ENCODE measurements at places on chromosomes 1 and 21.

DNA sequence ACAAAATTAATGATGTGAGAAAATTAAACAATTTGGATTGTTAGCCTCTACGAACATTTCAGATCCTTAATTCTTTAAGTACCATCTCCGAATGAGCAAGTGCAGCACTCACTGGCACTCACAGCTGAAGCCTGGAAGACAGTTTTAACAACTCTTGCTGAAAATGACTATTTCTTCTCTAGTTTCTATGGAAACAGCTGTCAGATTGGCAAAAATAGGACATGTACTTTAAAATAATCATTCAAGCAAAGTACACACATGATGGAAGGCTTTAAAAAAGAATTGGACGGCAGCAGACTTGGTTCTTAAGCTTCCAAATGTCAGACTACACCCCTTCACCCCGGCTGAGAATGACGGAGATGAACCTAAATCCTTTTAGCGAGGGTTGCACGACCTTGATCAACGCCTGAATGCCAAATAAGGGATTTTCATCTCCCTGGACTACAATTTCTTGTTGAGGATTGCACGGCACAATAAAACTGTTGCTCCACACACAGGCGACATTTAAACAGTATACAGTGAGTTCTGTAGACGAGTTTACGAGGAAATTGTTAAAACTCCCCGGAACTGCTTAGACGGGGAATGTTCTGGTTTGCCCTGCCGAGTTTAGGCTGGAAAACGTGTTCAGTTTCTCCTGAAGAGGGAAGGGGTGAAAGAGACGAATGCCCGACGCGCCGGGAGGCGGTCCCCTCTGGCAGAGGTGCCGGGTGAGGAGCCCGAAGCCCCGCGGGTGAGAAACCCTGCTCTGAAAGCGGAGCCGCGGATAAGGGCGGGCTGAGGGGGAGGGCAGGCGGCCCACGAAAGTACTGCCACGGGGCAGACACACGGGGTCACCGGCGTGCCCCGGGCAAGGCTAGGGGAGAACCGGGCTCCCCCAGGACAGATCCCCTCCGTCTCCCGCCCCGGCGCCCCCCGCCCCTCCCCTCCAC is 671 bp downstream of the OMA1 start:
- peak; percentile 87 for DNase-seq

DNA sequence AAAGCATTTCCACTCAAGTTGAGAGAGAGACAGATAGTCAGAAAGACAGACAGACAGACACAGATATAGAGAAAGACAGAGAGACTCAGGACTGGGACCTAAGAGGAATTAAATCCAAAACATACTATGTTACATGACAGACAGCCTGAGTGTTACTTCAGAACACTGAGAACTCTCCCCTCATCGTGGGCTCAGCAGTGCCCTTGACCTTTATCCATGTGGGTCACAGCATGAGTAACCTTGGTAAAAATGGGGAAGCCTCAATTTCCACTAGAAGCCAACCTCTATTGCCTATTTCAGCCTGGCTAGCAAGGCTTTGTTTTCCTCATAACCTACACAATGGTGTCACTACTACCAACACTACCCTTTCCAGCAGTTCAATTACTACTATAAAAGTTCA is 81.9 kb upstream of the TRABD2B start:
- no peak for DNase-seq

- DNase-seq: no peak
These were observed 38.2 kb downstream of the ITPKB start for GRCh38 chr1:226700861-226701260.

GRCh38 chr1:96918406-96918805 is 196.8 kb downstream of the PTBP2 start:
- no peak for DNase-seq

DNA sequence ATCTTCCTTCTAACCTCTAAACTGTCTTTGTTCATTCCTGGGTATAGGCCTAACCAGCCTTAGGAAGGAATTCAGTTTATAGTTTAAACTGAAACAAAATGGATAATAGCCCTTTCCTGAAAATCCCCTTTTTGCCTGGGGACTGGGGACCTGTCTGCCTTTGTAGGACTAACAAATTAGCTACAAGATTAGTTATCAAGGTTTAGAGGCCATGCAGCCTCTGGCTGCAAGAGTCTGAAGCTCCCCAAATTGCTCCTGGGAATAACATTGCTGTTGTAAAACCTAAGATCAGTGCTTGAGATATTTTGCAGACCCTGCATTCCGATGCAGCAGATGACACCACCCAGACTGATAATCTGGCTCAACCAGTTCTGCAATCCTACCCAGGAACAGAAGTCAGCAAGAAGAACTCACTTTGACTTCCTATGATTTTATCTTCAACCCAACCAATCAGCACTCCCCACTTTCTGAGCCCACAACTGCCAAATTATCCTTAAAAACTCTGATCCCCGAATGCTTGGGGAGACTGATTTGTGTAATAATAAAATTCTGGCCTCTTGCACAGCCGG is 96.6 kb upstream of the ETV3 start:
- DNase-seq: no peak

- DNase-seq: no peak
These were observed 11.5 kb downstream of the ALDH4A1 start for GRCh38 chr1:18890706-18891425.

GRCh38 chr1:152479792-152480595 is 30.6 kb upstream of the LCE5A start:
- peak; percentile 42 for DNase-seq

GRCh38 chr1:210412240-210412639 is 83.5 kb downstream of the HHAT start:
- no peak for DNase-seq

All from right cardiac atrium (tissue), 5 donors.